Stimulated activated CD4-positive, alpha-beta T cell treated with anti-CD3 and anti-CD28 coated beads, Interleukin-1b, Interleukin-23, amount 100 ng/mL, for 48 hours (primary cell): ENCODE measurements at places on chromosomes 3 and 15.

GRCh38 chr3:143237077-143237627, 117.6 kb downstream of the CHST2 start:
- DNase-seq, result no peak

- DNase-seq, result no peak
Measured at GRCh38 chr15:65303687-65304380, 643 bp upstream of the RNU5B-1 start.

GRCh38 chr3:30666572-30667279, 60.3 kb downstream of the TGFBR2 start:
- DNase-seq, result no peak

- peak; percentile 34 for DNase-seq
Measured at GRCh38 chr15:72306211-72306785, 13.7 kb downstream of the CELF6 start.

DNA sequence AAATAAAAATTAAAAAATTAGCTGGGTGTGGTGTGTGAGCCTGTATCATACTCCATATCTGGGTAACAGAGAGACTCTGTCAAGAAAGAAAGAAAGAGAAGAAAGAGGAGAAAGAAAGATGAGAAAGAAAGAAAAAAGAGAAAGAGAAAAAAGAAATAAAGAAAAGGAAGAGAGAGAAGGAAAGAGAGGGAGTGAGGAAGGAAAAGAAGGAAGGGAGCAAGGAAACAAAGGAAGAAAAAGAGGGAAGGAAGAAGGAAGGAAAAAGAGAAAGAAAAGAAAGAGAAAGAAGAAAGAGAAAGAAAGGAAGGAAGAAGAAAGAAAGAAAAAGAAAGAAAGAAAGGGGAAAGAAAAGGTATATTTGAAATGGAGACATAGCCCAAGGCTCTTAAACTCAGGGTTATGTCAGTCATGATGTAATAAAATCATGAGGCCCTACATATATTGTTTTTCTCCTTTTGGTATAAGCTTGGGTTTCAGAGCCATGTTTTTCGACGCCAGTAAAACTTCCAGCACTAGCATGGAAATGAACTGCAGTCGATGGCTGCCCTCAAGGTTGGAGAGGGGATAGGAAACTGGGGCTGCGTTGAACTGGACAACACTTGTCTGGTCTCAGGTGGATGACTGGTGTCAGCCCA, 38.0 kb upstream of the RFTN1 start:
- no peak for DNase-seq

DNA sequence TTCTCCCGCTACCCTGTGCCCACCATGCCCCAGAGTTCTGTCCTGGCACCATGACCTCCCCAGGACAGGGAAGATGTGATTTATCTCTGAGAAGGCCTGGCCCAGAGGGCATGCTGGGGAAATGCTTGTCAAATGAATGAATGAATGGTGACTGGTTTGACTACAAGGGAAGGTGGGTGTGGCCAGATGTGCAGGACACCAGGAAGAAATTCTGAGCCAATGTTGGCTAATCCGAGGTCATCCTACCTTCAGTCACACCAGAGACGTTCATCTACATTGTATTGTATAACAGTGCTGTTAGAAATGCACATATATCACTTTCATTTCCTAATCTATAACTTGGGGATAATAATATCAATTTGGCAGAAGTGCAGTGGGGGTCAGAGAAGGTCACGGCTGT, 138.4 kb downstream of the FAM43A start:
- DNase-seq, result no peak

GRCh38 chr15:60004846-60005351, 788 bp downstream of the FOXB1 start:
- DNase-seq, result no peak

DNA sequence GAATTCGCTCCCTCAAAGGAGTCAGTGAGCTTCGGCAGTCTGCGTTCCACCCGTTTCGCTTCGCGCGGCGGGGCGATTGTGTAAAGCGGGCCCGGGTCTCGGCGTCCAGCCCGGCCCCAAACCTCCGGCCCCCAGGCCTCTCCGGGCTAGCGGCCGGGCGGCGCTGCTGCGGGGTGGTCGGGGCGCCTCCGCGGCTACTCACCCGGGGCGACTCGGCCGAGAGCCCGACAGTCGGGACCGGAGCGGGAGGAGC, 412 bp downstream of the CHDH start:
- no peak for DNase-seq

- DNase-seq, result no peak
Measured at GRCh38 chr3:153970741-153971347, 150.3 kb upstream of the ARHGEF26 start.

GRCh38 chr3:152317956-152318355, 49.2 kb downstream of the MBNL1 start:
- DNase-seq, result no peak

DNA sequence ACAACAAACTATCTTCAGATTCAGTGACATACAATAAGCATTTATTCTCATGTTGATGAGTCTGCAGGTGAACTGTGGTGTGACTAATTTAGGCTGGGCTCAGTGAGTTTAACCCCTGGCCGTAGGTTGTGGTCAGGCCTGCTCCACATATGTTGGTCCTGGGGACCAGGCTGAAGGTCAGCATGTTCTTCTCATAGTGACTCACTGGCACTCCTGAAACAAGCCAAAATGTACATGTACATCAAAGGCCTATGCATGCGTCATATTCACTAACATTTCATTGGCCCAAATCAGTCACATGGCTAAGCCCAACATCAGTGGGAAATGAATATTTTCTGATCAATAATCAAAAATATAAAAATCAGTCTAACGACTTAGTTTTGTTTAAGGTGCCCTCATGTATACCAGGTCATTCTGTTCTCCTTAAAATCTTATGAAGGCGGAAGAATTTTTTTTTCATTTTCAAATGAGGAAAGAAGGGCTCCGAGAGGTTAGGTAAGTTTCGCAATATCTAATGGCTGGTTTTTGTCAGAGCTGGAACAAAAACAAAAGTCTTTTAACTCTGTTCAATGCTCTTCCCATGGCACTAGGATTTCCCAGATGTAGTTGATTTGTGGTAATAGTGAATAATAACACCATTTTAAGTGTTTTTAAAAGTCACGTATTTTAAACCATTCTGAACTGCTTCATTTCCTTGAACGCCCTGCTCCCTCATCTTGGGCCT, 148.5 kb downstream of the MFSD1 start:
- DNase-seq, result no peak

DNA sequence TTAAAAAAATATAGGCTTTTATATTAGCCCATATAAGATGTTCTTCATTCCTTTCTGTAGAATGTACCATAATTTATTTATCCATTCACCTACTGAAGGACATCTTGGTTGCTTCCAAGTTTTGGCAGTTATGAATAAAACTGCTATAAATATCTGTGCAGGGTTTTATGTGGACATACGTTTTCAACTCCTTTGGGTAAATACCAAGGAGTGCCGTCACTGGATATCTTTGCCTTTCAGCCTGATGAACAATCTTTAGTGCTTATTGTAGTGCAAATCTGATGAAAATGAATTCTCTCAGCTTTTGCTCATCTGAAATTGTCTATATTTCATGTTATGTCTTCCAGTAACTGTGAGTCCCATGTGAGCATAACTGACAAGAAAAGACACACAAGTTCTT, 26.6 kb upstream of the BLM start:
- no peak for DNase-seq

GRCh38 chr3:59436164-59436958, 386.5 kb upstream of the CFAP20DC start:
- DNase-seq, result no peak

DNA sequence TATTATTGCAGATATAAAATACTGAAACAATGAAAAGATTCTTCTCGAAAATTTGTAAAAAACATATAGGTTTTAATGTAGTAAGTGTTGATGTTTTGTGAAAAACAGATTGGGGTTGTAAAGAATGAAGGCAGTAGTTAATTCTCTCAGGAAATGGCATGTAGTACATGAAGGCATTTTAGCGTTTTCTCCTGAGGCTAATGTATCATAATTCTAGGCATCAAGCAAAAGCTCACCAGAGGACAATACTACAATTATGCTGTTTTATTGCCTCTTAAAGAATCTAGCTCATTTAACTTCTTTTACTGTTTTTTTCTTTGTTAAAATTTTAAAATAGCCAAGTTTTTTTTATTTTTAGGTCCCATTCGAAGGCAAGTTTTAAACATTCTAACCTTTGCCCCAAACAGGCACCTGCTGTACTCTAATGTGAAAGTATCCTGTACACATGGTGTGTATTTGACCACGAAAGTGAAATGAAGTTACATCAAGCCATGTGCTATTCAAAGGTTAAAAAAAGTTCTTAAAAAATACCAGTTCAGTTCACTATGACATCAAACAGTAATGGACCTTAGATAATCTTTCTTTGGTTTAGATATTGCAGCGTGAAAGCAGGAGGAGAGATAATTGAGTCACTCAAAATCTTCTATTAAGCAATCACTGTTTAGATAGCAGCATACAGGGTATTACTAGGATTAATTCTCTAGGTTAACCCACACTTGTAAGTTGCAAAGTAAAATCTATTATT, 163.6 kb downstream of the ECT2 start:
- DNase-seq, result no peak

DNA sequence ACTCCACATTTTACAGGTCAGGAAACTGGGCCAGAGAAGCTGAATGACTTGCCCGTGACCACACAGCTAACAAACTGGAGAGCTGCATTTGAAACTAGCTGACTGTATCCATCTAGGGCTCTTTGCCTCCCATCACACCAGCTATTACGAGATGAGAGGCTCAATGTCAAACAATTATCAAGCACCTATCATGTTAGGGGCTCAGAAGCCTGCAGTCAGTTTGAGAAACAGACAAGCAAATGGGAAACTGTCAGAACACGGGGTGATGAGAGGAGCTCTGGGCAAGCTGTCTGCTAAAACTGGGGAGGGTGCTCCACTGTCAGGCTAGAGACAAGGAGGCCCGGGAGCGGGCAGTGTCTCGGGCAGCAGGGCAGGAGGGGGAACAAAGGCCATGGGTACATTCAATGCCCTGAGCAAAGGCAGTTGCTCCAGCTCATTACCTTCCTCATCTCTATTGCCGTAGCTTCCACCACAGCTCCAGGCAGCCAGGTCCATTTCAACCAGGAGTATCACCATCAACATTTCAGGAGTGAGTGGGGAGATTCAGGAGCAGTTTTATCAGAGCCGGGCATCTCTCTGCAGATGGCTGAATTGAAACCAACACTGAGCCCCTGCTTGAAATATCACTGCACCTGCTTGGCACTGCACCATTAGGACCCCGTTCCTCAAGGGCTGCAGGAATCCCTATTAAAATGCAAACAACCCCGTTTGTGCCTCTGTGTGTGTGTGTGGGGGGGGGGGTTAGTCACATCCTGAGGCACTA, 122.6 kb downstream of the RAB11A start:
- no peak for DNase-seq

DNA sequence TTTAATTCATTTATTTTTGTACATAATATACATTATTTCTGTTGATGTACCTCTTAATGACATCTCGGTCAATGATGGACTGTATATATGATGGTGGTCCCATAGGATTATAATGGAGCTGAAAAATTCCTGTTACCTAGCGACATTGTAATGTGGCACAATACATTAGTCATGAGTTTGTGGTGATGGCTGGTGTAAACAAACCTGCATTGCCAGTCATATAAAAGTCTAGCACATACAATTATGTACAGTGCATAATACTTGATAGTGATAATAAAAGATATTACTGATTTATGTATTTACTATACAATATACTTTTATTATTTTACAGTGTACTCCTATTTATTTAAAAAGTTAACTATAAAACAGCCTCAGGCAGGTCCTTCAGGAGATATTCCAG, 15.1 kb downstream of the TTC14 start:
- DNase-seq, result no peak

DNA sequence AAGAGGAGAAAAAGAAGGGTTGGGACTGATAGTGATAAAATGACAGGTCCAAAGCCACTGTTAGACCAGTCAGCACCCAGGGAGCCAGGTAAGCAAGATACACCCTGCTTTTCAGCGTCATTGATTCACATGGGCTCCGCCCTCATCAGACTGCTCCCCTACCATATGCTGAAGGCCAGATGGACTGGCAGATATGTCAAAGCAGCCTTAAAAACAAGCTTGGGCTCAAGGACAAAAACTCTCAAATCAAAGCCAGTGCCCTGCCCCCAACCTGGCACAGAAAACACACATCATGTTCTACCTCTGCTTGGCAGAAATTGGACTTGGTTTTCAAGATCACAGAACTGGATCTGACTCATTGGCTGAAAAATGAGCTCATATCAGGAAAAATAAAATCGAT, 33.4 kb downstream of the SH3BP5 start:
- no peak for DNase-seq

DNA sequence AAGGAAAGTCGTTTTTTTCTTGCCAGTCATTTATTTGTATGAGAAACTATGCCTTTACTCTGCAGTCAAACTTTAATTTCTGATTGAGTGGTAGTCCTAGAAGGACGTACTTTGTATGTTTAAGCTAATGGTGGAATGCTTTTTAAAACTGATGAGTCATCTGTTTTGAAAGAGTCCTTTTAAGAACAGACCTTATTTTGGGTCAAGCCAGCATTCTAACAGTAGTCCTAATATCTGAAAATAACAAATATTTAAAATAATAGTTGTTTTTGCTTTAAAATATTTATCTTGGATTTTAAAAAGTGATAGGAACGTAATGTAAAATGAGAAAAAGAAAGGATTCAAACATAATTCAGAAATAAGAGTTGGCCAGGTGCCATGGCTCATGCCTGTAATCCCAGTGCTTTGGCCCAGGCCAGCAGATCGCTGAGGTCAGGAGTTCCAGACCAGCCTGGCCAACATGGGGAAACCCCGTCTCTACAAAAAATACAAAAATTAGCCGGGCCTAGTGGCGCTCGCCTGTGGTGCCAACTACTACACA, 1.3 kb upstream of the LRRC58 start:
- DNase-seq, result no peak

GRCh38 chr15:85772668-85773067, 22.1 kb downstream of the KLHL25 start:
- no peak for DNase-seq

DNA sequence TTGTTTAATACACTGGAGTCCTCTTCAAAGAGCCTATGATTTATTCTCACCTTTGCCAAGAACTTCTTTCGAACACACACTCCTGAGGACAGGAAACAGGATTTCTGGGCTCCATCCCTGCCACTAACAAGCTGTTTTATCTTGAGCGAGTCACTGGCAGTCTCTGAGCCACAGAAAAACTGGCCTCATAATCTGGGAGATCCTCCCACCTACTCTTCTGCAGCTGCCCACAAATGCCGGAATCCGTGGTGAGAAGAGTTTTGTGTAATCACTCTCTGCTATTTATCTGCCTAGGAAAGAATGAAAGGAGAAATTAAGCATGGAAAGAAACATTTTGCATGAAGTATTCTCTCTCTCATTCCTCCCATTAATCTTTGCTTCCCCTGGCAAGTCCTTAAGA, 172.0 kb upstream of the TRIM42 start:
- no peak for DNase-seq

DNA sequence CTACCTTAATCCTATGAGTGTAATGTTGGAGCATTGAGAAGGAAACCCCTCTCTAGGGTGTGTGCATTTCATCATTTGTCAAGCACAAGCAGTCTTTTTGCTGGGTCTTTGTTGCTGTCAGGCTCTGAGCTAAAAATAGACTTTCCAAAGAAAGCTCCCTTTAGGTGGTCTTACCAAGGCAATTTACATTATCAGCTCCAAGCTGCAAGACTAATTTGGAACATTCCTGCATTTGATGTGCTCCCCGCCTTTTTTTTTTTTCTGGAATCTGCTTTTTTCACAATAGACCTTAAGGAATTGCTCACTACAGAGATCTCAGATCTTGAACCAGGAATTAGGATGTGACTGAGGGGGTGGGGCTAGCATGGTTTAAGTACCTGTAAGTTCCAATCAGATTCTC, 60.6 kb upstream of the STAC start:
- DNase-seq, result no peak

GRCh38 chr3:61699622-61700021, 138.3 kb downstream of the PTPRG start:
- DNase-seq, result no peak
